ENCODE measurements at places on chromosomes 2 and 18.

DNA sequence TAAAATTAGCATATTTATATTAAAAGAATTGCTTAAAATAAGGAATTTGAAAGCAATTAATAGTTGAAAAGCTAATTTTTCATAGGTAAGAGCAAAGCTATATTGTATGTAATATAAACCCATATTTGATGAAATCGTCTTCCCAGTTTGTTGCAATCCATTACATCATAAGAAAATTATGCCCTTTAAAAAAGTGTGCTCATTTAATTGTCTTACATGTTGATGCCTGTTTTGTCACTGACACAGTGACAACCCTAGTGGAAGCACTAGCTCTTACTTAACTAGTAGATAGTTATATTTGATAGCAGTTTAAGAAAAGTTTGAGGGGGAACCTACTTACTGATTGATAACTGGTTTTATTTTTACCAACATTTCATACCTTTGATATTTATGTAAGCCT, 30.0 kb upstream of the IL18RAP start:
- DNase-seq, result no peak

GRCh38 chr2:218701806-218702205, 8.8 kb upstream of the TTLL4 start:
- no peak for DNase-seq

DNA sequence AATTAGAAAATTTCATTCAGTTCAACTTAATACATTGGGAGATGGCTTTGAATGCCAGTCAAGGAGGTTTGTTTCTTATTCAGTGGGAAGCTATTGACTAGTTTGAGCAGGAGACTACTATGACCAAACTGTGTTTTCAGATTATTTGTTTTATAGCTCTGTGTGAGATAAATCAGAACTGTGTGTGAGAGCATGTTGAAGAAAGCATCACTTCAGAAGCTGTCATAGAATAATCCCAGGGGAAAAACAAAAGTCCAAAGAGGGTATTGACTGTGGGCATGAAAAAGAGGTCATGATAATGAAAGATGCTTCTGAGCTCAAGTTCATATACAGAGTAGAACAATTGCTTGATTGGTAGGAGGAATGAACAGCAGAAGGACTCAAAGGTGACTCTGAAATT, 160.6 kb downstream of the MAP2 start:
- DNase-seq, result no peak

GRCh38 chr2:8659092-8659734, 22.6 kb upstream of the ID2 start:
- no peak for DNase-seq

DNA sequence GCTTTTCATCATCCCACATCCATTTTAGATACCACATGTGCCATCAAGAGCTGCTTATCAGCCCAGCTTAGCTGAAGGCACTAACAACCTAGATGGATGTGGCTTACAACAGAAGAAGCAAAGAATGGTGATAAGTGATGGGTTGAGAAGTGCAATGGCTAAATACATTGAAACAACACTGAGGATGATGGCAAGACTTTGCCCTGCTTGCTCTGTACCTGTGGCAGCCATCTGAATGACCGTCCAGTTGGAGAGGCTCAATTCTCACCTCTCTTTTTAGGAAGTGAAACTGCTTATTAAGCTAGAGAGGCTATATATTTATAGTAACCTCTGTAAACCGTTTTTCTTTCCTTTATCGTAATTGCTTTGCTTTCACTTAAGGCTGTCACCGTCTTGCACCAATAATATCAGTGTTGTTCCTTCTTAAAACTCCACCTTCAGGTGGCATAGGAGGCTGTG, 5.7 kb downstream of the GPATCH11 start:
- no peak for DNase-seq

DNA sequence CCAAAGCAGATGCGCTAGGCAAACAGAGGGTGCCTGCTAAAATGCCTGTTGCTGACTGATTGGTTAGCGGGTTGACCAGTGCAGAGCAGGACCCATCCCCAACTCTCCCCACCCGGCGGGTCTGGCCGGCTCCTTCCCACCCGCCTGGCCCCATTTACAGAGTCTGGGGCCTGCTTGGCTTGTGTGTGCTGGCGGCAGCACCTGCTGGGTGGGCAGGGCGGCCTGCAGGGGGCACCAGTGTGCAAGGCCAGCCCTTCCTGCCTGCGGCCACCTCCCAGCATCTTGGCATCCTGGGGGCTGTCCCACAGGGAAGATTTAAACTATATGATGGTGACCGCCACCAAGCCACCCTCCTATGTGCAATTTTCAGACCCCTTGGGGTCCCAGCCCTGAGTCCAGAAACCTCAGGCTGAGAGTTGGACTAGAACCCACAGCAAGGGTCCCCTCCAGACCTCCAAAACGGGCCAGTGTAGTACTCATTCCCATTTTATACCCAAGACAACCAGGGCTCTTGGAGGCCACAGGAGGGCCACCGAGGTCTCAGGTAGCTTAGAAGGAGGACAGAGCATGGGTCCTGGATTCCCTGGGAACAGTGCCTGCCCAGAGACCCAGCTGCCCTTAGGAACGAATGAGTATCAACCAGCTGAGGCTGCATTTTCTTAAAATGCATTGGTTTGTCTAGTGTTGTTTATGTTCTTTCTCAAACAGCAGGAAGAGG, 173.6 kb downstream of the SMAD7 start:
- DNase-seq, result peak; percentile 53

- DNase-seq, result peak; percentile 5
These were observed 1259.5 kb upstream of the CDH2 start for GRCh38 chr18:29436459-29436858.

DNA sequence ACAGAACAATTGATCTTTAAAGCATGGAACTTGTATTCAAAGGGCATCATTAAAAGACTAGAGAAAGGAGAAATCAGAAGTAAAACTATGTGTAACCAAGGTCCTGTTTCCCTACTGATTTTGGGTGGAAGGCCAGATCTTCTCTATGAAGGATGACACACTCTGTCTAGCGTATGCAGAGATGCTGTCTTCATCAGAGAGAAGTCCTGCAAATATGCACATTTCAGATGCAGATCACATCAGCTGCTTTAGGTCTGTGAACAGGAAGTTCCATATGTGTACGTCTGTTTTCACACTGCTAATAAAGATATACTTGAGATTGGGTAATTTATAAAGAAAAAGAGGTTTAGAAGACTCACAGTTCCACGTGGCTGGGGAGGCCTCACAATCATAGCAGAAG, 857.3 kb downstream of the CNTNAP5 start:
- DNase-seq, result no peak

- DNase-seq, result peak; percentile 73
These were observed 12.5 kb downstream of the FIGN start for GRCh38 chr2:163723348-163723747.

DNA sequence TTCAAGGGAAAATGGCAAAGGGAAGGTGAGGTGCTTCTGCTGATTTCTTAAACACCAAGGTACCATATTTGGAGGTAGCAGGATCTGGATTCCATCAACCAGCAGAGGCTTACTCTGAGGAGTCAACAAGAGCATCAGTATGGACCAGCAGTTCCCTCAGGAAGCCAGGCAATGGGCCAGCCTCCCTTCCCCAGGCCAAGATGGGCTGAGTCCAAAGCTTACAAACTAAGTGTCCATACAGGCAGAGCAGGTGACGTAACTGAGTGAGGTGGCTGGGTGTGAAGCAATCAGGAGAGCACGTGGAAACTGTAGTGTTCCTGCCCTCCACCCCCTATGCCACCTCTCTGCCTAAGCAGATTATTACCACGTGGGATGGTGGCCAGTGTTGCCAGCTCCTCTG, 134.2 kb upstream of the HNRNPA3 start:
- no peak for DNase-seq

DNA sequence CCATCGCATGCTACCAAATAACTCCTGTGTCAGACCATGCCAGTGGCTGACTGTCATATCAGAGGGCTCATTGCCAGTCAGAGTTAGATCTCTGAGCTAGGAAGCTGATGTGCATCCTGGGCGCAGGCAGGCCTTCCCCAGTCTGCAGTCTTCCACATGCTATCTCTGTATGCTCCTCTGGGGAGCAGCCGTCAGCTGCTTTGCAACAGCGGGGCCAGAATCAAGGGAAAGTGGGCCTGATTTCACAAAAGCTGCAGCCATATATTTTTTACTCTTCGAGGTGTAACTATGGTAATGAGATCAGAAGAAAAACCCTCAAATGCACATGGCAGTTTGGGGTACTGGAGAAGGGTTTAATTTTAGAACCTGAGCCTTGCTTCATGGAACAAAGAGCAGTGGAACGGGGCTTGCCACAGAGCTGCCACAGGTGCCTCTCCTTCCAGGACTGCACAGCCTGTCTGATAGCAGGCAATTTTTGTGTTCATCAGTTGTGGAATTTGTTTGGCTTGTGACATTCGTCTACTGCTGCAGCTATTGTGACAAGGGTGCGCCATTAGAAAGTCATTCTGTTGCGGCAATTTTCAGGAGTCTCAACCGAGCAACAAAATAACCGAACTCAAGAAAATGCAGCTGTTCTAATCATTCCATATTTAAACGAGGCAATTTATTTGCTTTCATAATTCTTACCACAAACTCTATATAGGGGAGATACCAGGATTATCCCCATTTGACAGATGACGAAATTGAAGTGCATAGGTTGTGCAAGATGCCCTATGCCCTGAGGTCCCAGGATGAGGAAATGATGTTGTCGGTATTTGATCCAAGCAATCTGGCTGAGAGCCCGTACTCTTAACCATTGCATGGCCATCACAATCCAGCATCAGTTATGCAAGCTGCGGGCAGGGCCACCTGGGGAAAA, 109.6 kb upstream of the CYRIA start:
- DNase-seq, result peak; percentile 56

GRCh38 chr2:144026753-144027152, 493.2 kb downstream of the ZEB2 start:
- peak; percentile 67 for DNase-seq

DNA sequence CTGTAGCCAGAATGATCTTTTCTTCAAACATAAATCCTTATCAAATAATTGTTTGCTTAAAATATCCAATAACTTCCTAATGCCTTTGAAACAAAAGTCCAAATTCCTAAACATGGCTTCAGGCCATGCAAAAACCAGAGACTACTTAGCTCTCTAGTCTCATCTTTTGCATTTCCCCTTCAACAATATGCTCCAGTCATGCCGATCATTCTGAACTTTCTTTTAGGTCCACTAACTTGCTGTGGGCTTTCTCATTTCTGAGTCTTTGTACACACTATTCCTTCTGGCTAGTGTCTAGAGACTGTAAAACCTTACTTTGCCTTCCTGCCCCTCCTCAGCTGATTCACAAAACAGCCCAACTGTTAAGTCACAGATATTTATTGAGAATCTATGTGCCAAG, 51.5 kb downstream of the VIL1 start:
- DNase-seq, result no peak

- peak; percentile 5 for DNase-seq
These were observed 1195.7 kb upstream of the ZEB2 start for GRCh38 chr2:145715601-145716000.

DNA sequence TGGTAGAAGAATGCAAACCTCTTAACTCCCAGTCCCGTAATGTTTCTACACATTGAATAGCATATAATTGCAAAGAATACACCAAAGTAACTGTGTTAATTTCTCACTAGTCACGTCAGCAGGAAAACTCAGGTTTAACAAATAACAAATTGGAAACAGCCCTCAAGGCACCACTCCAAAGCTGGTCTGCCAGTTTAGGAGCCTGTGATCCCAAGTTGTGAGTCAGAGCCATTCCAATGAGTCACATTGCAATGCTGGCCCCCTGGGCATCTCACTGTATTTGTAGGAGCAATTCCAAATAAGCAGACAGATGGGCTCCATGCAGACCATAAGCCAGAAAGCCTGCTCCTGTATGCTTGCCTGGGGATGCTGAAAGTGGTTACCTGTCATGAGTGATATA, 143.2 kb upstream of the SETBP1 start:
- DNase-seq, result peak; percentile 5

- no peak for DNase-seq
These were observed 98.1 kb downstream of the SP3 start for GRCh38 chr2:173866874-173867618.

- DNase-seq, result peak; percentile 73
These were observed 114.5 kb downstream of the INSIG2 start for GRCh38 chr2:118202707-118203303.

GRCh38 chr18:50203801-50204604, 9.1 kb upstream of the MYO5B start:
- DNase-seq, result peak; percentile 83

DNA sequence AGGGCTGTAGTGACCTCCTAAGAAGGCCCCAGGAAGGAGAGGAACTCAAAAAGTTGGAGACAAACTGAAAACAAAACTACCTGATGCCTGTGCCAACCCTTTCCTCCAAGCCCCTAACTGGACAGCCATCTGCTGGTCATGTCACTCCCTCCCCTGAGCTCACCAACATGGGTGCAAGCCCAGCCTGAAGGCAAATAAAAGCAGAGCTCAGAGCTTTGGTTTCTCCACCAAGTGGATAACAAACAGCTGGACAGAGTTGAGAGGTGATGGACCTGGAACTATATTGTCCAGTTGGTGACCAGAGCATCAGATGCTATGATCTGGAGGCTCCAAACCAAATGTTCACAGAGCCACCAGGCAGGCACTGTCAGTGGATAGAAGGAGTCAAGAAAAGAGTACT, 34.6 kb upstream of the MAL start:
- no peak for DNase-seq

DNA sequence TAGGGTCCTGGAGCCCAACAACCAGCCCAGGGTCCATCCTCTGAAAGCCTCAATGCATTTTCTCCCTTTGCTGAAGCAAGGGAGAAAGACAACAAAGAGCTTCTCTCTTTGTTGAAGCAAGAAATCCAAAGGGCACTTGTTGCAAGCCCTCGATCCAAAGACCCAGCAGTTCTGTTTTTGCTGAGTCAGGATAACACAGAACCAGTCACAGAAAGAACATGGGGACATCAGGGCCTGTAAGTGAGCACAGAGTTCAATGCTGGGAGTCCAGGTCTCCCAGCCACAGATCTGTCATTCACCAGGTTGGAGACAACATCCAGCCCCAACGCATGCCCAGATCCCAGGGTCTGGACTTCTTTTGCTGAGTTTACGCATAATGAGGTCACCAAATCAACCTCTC, 315.8 kb upstream of the KLHL29 start:
- no peak for DNase-seq

GRCh38 chr2:179551539-179552045, 287.0 kb upstream of the SESTD1 start:
- no peak for DNase-seq

- no peak for DNase-seq
These were observed 30.6 kb upstream of the RPRM start for GRCh38 chr2:153509133-153509532.

GRCh38 chr18:59208602-59209125, 11.3 kb upstream of the GRP start:
- no peak for DNase-seq

GRCh38 chr2:230106771-230107170, 38.0 kb upstream of the SLC16A14 start:
- DNase-seq, result no peak

GRCh38 chr2:151405376-151405775, 4.3 kb upstream of the RIF1 start:
- no peak for DNase-seq
